Prostate gland (tissue), 2 donors: ENCODE measurements at places on chromosomes 16 and 17. TPM values are rescaled to one million over a fixed set of nuclear protein-coding genes. Genes with fewer than 3 reads are reported as not detected.

DNA sequence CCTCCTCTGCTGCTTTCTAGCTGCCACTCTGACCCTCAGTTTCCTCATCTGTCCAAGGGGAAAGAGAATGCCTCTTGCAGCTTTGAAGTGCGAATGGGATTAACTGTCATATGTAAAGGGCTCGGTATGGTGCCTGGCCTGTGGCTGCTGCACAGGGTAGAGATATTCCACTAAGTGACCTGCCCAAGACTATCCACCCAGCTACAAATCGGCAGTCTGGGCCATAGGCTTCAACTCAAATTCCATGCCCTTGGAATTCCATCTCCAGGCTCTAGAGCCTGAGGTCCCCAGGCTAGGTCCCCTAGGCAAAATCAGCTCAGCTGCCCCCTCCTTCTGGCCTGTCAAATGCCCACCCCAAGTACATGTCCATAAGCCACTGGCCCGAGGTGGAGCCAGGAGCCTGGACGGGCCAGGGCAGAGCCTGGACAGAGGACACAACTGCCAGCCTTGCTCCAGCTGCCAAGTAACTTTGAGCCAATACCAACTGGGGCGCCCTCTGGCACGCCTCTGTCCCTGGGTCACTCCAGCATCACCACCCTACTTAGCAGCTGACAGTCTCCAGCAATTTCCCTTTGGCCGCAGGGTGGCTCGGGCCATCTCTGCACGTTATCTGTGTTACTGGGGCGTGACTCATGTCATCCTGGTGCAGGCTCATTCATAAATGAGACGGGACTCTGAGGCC lies 57.2 kb downstream of the SDK2 start:
- DNase-seq, result no peak

- DNase-seq, result no peak
Observed at GRCh38 chr17:14297161-14297851, 3.6 kb upstream of the HS3ST3B1 start.

DNA sequence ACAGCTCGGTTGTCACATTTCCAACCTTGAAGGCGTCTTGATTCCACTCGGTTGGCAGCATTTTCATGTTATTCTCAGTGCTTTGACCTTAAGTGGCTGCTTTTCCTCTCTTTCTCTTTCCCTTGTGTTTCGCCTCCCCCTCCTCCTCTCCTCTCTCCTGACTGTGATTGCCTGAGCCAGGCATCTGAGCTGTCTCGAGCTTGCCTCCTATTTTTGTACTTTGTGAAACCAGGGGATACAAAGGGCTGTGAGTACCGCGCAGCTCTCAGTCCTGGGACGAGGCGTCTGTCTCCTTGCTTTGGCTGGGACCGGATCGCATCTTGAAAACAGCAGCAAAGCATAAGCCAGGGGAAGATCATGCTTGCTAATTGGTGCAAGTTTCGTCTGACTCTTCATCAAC lies 48.8 kb upstream of the SDK2 start:
- no peak for DNase-seq

DNA sequence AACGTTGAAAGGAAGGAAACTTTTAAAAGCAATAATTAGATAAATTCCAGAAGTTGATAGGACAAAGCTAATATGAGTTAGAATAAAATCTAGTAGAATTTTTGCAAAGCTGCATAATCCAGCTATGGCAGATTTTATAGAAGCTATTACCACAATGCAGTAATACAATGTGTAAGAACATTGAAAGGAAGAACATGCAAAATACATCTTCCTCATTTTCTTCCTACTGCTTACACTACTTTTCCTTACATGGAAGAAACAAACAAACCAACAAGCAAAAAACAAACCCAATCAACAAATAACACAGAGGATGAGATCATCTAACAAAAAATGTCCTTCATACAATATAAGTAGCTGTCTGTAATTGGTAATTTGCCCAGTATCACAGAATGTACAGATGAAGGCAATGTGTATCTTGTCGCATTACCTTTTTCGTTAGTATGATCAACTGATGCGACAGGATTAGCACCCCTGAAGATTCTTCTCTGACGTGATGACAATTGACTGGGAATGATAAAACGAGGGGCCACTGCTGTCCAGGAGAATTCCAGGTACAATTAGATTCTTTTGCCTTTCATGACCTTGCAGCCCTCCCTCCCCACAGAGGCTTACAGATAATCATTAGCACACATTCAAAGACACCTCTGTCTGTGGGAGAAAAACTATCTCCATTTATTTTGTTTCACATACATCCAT lies 21.2 kb upstream of the LRRC37A start:
- no peak for DNase-seq

The CMTM2 gene
- not detected for total RNA-seq

The MAF gene
- 131 TPM for total RNA-seq

The SCARF1 gene
- 11.0 TPM for total RNA-seq

- DNase-seq, result no peak
Observed at GRCh38 chr16:48381201-48381600, 4.0 kb downstream of the SIAH1 start.

The TSEN54 gene
- 45.9 TPM for total RNA-seq

DNA sequence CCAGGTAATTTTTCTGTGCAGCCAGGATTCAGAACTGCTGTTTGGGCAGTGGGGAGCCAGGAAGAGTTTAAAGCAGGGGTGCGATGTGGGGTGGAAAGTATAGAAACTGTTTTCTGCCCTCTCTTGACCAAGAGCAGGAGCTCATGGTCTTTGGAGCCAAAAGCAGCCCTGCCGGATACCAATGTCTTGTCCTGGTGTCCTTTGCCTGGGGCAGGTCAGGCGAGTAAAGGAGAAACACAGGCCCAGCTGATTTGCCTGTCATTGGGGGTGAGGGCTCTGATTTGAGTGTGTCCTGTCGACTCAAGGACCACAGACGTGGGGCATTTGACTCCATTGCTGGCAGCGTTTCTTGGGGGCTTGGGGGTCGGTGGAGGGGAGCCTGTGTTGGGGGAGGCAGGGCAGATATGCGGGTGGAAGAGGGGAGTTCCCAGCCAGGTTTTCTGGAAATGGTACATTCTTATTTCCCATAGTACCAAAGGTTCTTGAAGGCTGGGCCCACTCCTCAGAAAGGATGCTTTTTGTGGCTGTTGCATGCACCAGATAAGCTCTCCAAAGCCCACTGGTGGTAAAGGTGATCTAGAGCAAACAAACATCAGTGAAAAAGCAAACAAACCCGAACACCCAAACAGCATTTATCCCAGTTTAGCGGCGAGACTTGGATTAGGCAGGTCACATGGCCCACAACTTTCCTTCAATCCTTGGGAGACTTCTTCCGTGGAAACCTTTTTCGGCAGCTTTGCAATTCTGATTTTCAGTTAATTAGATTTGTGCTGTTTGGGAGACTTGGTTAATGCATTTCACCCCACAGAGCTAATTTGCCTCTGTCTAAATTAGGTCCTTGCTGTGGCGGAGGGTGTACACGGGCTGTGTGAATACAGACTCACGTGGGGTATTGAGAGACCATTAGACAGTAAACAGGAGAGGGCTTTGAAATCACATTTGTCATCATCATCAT lies 59.0 kb downstream of the MSI2 start:
- no peak for DNase-seq
